Stimulated activated CD4-positive, alpha-beta T cell treated with anti-CD3 and anti-CD28 coated beads, Interleukin-2, amount 100 ng/mL, for 48 hours (primary cell): ENCODE measurements at places on chromosomes 3 and 15.

GRCh38 chr15:55715355-55716076 is 27.4 kb downstream of the PRTG start:
- no peak for DNase-seq

GRCh38 chr15:79541196-79541595 is 109.1 kb downstream of the MINAR1 start:
- no peak for DNase-seq

DNA sequence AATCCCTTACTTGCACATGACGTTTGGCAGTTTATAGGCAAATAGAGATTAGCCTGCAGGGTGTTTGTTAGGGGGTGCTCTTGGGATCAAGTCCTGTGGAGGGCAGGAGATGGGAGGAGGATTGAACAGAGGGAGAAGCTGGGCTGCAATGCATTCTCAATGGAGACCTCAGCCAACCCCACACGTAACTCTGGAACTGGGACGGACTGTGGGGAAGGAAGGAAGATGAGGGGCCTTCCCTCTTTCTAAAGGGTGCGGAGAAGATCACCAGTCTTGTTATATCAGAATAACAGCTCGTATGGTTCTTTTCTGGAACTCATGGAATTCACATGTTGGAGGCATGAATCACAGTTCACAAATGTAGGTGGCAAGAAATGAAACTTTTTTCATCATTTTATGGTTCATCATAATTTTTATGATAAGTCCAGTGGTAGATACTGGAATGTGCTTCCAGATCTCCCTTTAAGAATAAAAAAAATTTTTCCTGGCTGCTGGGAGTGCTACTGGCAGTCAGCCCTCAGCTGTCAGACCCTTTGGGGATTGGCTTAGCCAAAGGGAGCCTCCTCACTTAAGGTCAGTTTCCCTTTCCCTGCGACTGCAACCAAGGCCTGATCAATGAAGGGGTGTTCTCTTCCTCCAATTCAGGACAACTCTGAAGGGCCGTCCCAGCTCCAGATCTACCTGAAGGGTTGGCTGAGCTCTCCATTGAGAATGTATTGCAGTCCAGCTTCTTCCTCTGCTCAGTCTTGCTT is 20.5 kb upstream of the LYZL4 start:
- DNase-seq: no peak

- DNase-seq: no peak
Observed at GRCh38 chr15:64209680-64210334, 47.0 kb upstream of the PPIB start.

DNA sequence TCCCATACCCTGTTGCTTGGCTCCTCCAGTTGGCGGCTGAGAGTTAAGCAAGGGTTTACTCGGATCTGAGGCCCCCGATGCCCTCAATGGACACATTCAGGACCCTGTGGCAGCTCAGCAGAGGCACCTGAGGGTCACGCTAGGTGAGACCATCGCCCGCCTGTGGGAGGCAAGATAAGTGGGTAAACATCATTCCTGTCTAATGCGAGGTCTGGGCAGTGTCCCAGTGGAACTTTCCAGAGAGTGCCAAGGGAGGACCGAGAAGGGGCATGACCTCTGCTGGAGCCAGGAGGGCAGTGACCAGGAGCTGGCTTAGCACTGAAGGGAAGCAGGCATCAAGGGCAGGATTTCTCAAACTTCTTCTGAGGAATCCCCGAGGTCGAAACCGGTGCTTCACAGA is 65.4 kb upstream of the SEC61A1 start:
- DNase-seq: no peak

GRCh38 chr3:143349455-143349854 is 229.9 kb downstream of the CHST2 start:
- DNase-seq: no peak

GRCh38 chr15:48550822-48551525 is 94.5 kb downstream of the FBN1 start:
- no peak for DNase-seq

DNA sequence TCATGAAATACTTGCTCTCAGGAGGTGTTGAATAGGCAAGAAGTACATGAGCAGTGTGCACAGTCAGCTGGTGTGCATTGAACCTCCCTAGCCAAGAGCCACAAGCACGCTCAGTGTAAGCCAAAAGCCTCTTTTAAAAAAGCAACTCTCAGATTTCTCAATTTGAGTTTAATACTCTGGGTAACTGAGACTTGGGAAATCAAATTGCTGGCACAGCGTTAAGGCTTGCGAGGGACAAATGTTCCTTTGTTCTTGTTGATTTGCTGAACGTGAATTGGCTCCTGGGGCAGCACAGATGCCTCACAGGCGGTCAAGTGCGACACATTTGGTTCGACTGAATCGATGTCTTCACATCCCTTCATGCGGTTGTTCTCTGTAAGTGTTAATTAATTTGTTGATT is at the start of gene FAM240A:
FAM240A (plus strand) TSS at position 202 of the 400 bp plus-strand sequence; CDS start at position 361, 159 bp downstream.
- no peak for DNase-seq

- DNase-seq: no peak
Observed at GRCh38 chr3:99697250-99697649, 58.9 kb downstream of the COL8A1 start.

DNA sequence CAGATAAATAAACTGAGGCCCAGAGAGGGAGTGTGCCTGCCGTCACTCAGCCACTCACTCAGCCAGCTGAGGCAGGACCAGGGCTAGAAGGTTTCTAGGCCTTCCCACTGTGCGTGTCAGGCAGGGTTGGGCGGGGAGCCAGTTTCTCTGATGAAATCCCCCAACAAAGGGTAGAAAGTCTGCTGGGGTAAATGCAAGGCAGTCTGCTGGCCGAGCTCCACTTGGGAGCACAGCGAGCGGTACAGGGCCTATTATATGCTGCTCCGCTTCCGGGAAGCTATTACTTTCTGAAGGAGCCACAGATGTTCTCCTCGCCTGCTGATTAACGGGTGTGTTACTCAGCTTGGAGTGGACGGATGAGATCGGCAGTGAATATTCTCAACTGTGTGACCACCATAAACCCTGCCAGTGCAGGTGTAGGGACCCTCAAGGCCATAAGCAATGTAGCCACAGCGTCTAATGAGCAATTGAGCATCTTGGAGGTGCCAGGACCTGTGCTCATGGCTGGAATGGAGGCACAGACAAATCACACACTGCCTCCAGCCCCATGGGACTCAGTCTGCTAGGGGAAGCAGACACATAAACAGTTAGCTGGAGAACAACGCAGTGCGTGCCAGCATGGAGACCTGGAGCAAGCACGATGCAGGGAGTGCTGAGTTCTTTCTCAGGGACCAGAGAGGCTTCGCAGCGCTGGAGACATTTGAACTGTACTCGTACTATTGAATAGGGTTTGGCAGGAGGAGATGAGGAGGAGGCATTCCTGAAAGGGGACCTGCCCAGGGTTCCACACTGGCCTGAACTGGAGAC is 42.1 kb downstream of the CORO2B start:
- DNase-seq: no peak

GRCh38 chr3:134640872-134641470 is 9.9 kb downstream of the KY start:
- no peak for DNase-seq

DNA sequence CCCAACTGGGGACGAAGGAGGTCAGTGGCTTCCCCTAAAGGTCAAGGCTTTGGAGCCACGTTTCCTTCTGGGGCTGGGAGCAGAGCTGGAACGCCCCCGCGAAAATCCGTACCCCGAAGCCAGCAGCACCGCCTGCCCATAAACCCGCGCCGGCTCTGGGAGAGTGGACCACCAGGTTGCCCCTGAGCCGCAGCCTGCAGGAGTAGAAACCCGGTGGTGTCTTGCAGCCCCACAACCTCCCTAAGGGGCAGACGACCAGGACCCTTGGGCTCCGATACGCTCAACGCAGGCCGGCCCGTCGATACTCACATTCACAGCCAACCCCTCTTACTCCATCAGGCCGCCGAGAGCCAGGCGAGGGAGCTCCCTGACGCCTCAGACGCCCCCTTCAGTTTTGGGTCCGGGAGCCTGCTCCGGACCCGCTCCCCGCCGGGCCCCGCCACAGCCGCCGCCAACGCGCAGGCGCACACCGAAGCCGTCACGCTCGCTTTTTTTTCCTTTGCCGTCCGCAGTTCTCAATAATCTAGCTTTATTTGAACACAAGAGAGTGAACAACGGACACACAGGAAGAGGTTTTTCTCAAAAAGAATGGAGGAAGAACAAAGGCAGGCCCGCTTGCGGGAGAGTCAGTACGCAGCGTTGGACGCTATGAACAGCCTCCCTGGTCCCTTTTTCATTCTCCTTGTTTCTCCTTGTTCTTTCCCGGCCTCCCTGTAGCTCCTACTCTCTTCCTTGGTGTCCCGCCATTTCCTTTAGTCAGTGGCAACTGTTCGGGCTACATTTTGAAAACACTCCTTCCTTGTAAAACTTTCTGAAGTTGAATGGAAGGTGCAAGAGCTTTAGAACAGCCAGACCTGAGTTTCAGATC is at the start of gene ZNF106:
ZNF106 (minus strand) TSS at position 471 of the 868 bp plus-strand sequence. CDS start 18,852 bp downstream, outside the sequence.
- DNase-seq: peak; percentile 79

- peak; percentile 28 for DNase-seq
Observed at GRCh38 chr15:52567871-52568600, 794 bp downstream of the ARPP19 start.

- no peak for DNase-seq
Observed at GRCh38 chr3:60610441-60611112, 640.7 kb downstream of the FHIT start.

DNA sequence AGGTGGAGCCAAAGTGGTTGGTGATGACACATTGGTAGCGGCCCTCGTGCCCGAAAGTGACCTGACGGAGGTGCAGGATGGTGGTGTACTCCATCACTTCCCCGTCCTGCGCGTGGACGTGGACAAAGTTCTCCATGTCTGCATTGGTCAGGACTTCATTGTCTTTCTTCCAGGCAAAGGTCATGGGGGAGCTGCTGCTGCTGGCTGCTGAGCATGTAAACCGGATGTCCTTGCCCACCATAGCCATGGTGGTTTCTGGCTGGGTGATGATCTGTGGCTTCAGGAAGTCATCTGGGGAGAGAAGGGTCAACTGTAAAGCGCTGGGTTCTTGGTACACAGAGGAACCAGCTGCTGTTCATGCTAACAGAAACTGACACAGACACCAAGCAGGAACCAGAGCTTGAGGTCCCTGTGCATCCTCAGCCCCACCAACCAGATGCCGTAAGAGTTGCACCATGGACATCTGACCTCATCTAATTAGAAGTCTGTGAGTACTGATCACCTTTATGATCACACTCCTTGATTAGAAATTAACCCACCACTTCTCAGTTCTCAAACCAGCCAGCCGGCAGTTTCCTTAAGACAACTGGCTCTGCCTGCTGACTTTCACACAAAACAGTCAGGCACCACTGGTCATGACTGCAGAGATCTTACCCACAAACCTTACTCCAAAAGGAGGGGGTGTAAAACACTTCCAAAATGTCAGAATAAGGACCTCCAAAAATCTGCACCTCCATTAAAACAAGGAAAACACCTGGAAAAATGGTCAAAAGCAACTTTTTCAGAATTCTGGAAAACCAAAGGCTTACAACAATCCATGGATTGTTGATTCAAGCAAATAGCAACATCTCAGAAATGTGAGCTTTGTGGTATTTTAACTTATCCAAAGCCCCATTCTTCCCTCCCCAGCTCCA is 114.6 kb downstream of the LRIG1 start:
- DNase-seq: no peak

- DNase-seq: no peak
Observed at GRCh38 chr3:8767256-8767666, 2.2 kb downstream of the OXTR start.

GRCh38 chr3:111846039-111846438 is 13.0 kb upstream of the PHLDB2 start:
- DNase-seq: no peak

GRCh38 chr3:12890610-12891390 is 49.4 kb upstream of the RPL32 start:
- DNase-seq: no peak

DNA sequence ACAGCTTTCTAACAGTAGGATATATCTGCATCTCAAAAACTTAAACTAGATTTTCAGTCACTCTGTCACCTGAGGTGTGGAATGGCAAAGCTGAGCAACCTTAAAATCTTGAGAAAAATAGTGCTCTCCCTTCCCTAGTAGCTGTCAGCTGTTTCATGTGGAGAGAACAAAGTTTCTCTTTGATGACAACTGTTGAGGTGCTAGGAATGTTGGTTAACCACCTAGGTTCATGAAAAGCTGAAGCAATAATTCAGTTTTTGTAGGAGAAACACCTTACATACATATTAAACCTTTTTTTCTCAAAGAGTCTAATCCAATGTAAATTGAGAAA is 40.8 kb downstream of the TCF12 start:
- no peak for DNase-seq

- DNase-seq: no peak
Observed at GRCh38 chr3:158111861-158112260, 2.0 kb downstream of the RSRC1 start.

GRCh38 chr3:170429050-170429449 is 10.4 kb downstream of the CLDN11 start:
- no peak for DNase-seq

DNA sequence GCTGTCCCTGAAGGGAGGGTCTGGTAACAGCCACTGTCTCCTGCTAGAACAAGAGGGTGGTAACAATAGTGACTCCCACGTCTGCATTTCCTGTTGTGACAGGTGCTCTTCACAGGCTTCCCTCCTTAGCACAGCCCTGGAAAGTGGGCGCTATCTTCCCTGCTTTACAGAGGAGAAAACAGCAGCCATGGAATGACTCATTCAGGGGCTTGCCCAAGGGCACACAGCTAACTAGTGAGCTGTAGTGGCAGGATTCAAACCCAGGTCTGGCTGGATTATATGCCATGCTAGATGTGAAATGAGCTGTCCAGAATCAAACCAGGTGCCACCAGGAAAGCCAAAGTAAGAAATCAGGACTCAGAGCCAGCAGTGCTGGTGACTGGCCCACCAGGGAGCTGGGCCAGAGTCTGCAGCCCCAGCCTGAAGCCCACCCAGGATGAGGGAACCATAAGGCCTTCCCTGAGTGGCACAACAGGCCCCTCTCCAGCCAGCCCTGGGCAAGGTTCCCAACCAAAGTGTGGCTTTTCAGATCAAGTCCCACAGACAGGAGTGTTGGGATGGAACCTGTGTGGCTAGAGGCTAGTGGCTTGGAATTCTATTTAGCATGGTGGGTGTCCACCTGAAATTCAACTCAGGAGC is 102.4 kb downstream of the ETFA start:
- no peak for DNase-seq

DNA sequence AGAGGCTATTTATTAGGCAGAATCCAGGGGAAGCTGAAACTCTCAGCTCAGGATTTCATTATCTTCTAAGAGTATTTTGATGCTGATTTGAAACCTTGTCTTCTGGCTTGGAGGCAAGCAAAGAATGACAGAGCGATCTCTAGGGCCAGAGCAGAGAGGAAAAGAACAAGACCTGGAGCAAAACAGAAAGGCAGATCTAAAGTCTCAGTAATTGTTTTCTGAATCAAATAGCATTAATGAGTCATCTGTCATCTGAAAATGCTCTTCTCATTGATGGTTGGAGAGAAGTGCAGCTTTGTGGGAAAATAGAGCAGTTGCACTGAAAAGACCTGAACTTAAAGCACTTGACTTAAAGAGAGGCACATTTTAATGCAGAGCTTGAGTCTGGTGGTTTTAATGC is 385.9 kb downstream of the RAP2B start:
- no peak for DNase-seq

- no peak for DNase-seq
Observed at GRCh38 chr15:51004103-51004551, 90.6 kb downstream of the TNFAIP8L3 start.

- no peak for DNase-seq
Observed at GRCh38 chr3:108202834-108203233, 19.4 kb downstream of the IFT57 start.

GRCh38 chr3:130661140-130661891 is 85.3 kb downstream of the PIK3R4 start:
- DNase-seq: no peak
